ENCODE measurements at places on chromosomes 5 and 9. TPM values are rescaled to one million over a fixed set of nuclear protein-coding genes. Genes with fewer than 3 reads are reported as not detected.
A peak's percentile ranks its signal among the peaks of the same experiment; 100 is the strongest.

The ADAMTS19 gene
- total RNA-seq = not detected

The CFAP90 gene
- total RNA-seq = 1.1 TPM

DNA sequence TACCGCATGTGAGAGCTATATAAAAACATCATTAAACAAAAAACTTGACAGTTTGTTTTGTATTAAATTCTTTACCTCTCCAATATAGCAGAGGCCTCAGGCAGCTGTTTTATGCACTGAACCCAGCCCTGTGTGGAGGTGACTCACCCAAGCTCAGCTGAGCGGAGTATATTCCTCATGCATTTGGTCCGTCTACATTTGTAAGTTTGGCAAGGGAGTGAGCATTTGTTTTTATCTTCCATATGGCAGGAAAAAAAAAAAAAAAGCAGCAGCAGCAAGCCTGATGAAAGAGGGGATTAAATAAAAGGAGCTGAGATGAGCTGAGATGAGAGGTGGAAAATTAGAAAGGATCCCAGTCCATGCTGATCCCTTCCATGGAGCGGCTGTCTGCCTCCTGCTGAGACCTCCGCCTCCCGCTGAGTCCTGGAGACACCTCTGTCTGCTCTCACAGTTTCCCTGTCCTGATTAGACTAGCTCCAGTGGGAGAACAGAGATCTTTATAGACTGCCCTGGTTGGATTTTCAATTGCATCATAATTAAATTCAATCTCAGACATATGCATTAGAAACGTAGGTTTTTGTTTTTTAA is 112.0 kb upstream of the CTNND2 start:
- no peak for DNase-seq

DNA sequence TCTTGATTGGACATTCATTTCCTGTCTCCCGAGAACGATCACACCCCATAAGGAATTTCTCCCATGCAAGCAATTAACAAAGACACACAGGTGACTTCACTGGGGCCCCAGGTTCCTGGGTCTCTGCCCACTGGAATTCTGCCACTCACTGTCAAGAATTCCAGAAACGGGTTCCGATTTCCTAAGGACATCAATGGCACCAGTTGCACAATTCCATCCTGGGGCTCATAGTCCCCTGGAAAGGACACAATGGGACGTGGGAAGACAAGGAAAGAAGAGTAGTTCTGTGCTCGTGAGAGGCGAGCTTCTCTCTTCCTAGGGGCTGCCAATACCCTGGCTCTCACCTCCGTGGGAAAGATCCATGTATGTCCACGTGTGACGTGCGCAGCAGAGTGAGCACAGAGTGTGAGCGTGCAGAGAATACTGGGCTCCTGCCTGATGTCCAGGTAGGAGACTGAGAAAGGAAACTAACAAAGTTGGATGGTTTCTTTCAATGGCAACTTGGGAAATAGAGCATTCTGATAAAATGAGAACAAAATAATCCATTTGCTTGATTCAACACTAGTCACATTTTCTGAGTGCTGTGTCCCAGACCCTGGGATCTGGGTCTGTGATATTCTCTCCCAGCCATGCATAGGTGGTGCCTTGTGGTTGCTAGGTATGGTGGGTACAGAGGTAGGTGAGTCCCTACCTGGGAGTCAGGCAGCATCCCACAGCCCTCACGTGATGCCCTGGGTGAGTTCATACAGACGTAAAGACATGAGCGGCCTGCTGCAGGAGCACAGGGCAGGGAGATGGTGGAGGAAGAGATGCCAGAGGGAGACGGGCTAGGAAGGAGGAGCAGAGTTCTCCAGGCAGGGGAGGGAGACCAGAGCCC is 159.8 kb downstream of the COL23A1 start:
- peak; percentile 36 for DNase-seq

GRCh38 chr5:80060966-80061365 is 25.8 kb downstream of the THBS4 start:
- peak; percentile 75 for DNase-seq

The FAM174A gene
- total RNA-seq = 16.5 TPM

- DNase-seq = no peak
These were observed 219.6 kb upstream of the RORB start for GRCh38 chr9:74277532-74277931.

Data from osteoblast (primary cell).